ENCODE measurements at places on chromosomes 2 and 18.

DNA sequence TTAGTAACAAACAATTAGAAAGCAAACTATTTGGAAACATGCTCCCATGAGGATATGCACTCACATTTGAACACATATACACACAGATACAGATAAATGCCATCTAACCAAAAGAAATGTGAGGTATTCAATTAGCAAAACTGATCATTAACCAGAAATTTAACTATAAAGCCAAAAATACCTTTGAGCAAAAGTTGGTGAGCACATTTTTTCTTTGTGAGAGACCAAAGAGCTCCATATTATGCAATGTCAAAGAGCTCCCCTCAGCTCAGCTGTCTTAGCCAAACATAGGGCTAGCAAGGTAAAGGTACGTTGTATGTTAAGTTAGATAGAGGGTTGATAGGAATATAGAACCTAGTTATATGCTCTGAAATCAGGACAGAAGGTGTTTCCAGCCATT lies 43.8 kb downstream of the CYBRD1 start:
- DNase-seq = no peak

GRCh38 chr18:23399067-23399466 lies 54.0 kb upstream of the RIOK3 start:
- DNase-seq = no peak

- DNase-seq = no peak
Measured at GRCh38 chr2:60053791-60054190, 499.7 kb downstream of the BCL11A start.

DNA sequence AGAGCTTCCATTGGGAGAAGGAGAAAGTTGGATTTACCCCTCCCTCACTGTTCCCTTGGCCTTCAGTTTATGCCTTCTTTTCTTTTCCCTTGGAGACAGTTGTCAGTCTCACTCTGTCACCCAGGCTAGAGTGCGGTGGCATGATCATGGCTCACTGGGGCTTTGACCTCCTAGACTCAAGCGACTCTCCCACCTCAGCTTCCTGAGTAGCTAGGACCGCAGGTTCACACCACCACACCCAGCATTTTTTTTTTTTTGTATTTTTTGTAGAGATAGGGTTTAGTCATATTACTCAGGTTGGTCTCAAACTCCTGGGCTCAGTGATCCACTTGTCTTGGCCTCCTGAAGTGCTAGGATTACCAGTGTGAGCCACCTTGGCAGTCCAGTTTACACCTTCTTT lies 49.9 kb downstream of the SLC9A4 start:
- DNase-seq = no peak

GRCh38 chr2:70084973-70085710 lies 2.1 kb upstream of the PCBP1 start:
- DNase-seq = no peak

DNA sequence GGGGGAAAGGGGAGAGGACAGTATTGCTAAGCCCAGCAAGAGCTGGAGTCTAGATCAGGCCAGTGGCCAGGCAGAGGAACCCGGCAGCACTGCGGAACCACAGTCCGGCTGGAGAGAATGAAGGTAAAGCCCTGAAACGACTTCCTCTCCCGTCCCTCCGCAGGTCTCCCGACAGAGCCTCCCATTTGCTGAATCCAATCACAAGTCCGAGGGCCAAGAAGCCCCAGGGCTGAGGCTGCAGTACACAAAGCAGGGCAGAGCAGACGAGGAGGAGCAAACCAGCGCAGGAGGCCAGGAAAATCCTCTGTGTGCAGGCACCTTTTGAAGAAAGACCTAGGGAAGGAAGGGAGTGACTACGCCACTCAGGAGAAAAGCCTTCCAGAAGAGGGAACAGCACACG lies 104.4 kb downstream of the OSBPL1A start:
- DNase-seq = no peak

- DNase-seq = no peak
Measured at GRCh38 chr2:79721966-79722365, 209.1 kb downstream of the CTNNA2 start.

DNA sequence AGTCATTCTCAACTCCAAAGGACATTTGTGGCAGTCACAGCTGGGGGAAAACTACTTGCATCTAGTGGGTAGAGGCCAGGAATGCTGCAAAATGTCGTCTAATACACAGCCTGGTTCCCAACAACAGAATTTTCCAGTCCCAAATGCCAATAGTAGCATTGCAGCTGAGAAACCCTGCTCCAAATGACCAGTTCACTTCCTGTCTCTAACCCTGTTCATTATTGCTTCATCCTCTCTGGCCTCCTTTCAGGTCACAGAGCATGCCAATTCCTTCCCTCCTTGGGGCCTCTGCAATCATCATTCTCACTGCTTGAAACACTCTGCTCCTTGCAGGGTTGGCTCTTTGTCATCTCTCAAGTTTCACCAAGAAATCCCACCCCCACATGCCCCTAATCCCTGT lies 139.1 kb downstream of the IRS1 start:
- no peak for DNase-seq

DNA sequence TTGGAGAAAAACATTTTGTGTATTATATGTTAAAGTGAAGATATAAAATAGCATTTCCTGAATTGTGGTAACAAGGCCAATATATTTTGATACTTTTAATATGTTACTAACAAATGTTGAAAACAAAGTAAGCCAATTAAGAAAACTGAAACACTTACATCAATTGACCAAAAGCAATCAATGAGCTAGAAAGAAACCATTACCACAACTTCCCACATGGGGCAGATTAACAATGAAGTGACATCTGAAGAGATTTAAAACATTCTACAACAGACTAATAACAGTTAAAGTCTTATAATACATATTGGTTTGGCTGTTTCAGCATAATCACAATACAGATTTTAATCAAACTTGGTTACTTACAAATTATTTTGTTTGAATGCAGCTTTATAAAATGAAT lies 282.4 kb upstream of the NETO1 start:
- no peak for DNase-seq

- DNase-seq = no peak
Measured at GRCh38 chr18:44036501-44036900, 644.2 kb upstream of the SETBP1 start.

DNA sequence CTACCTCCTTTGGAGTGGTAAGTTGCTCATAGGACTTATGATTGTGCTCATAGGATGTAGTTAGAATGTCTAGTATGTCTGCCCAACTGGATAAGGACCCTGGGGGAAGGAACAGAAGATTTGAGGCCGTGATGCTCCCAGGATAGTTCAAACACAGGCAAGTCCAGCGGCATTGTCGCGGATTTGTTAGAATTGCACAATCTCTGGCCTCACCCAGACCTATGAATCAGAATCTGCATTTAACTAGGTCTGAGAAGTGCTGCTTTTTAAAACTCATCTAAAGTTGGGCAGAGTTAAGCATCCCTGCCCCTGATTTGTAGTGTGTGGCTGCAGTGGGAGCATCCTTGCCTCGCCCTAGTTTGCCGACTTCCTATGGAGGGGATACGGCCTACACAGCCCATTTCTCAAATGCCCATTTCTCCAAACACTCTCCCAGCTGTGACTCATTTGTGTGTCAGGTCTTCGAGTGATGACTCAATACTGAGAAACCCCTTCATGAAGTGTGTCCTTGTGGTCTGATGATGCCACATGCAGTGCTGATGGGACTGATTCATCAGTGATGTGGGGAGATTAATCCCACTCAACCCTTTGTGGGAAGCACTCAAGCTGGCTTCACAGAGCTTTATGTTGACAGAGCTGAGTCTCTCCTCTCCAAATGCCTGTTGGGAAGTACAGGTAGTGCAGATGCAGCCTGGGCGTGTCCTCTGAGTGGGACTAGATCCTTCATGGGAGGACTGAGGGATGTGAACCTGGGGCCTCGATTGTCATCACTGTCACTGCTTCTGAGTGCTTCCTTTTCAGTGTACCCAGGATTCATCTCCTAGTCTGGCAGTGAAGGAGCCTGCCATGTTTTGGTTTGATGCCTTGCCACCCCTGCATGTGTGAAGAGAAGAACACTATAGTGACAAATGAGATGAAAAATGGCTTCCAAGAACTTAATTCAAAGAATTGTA lies 18.7 kb downstream of the SMIM21 start:
- no peak for DNase-seq

DNA sequence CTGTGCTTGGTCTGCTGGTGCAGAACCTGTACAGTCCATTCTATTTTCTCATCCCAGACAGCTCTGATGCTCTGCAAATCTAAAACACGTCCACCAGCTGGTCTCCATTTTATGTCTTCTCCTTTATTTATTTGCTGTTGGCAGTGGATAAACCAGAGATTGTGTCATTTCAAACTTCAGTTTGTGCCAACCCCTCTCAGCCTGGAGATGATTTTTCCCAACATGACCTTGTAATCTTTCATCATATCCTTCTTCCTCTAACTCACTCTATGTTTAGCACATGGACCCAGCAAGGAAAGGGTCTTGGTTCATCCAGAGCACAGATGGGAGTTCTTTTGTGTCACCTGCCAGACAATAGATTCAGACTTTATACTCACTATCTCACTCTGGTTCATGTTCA lies 273.2 kb downstream of the MTX2 start:
- no peak for DNase-seq

GRCh38 chr18:22544626-22545025 lies 126.9 kb upstream of the CTAGE1 start:
- DNase-seq = no peak

DNA sequence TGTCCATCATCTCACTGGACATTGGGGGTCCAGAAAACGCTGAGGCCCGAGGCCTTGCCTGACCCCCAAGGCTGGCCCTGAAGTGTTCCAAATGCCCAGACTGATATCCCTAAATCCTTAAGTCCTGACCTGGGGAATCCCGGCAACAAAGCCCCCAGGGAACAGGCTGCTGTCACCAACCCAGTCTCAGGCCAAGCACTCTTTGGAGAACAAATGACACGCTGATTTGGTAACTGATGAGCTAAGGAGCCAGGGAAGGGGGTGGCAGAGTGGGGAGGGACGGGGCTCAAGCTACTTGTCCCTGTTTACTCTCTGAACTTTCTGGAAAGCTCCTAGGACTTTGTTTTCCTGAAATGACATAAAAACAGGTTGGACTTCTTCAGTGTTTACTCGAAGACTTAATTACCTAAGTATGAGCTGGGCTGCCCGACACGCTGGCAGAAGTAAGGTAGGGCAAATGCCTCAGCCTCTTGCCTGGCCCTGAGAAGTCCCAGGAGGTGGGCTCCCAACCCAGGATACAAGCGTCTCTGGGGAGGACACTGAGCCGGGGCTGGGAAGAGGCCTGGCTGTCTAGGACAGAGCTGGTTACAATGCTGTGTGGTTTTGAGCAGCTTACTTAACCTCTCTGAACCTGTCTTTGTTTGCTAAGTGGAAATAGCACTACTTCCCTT lies 105.5 kb upstream of the GLI2 start:
- DNase-seq = no peak

GRCh38 chr2:124267794-124268193 lies 242.7 kb downstream of the CNTNAP5 start:
- DNase-seq = no peak

DNA sequence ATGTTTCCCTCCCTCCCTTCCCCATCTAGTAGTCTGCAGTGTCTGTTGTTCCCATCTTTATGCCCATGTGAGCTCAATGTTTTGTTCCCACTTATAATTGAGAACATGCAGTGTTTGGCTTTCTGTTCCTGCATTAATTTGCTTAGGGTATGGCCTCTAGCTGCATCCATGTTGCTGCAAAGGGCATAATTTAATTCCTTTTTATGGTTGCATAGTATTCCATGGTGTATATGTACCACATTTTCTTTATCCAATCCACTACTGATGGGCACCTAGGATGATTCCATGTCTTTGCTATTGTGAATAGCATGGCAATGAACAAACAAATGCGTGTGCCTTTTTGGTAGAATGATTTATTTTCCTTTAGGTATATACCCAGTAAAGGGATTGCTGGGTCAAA lies 60.6 kb upstream of the CYP26B1 start:
- no peak for DNase-seq

DNA sequence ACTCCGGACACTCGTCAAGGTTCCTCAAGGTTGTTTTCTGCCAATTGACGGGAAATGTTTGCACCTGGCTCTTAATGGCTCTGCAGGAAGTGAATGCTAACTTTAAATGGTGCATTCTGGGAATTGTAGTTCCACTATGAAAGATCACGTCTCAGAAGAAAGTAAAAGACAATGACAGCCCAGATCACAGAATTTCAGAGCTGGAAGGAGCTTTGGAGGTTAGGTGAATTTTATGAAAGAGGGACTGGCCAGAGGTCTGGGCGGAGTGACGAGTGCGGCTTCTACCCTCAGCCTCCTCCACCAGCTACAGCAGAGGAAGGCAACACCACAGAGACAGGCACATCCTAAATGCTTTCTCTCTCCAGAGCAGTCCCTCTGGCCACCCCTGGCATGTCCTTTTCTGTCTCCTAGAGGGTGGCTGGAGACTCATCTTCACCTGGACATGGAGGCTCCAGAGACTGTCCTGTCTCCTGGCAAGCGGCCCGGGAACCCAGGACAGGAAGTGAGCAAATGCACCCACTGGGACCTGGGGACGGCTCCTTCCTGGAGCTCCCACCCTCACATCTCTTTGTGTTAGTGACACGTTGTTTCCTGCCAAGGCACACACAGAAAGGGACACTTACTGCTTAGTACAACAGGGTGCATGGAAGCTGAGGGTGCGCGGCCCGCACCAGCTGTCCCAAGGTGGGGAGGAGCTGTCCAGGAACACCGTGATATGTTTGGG lies 19.4 kb downstream of the THAP4 start:
- no peak for DNase-seq

GRCh38 chr2:219499058-219499307 lies 292 bp downstream of the GMPPA start:
- DNase-seq = no peak

DNA sequence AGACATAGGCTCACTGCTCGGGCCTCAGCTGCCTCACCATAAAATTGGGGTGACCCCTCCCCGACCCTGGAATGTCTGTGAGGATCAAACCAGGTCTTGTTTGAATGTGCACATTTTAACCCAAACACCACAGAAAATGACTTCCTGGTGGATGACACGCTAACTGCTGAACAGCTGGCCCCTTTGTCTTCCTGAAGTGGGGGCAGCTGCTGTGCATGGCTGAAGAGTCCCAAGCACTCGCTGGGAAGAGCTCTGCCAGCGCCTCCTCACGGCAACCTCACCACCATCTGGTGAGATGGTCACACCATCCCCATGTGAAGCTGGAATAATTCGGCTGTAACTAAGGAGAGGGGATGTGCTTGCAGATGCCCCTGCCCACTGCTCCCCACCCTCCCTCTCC lies 34.0 kb downstream of the AQP12A start:
- DNase-seq = no peak

DNA sequence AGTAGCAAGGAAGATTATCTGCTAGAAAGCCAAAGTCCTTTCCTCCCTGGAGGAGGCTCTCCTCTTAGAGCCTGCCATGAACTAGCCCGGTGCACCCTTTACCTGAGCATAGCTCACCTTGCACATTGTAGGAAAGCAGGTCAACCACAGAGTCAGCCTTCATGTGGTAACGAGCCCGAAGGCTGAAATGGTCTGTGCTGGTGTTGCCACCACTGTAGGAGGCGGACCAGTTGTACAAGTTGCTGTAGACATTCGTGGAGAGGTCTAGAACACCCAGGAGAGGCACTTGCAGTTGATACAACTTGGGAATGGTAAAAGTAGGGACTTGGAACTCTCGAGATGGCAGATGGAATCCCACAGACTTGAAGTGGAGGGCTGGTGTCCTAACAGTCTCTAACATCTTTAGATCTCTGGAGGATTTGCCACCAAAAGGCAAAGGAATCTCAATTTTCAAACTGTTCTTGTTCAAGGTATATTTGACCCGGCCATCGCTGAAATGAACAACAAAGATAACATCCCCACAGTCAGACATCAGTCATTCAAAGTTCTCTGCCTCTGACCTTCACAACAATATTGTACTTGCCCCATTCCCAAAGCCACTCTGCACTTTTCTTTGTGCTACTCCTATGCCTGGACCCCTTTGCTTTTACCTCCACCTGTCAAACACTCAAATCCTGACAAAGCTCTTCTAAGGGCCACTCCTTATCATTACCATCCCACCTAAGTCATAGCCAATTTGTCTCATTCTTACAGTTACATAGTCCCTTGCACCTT lies 30.6 kb downstream of the APOB start:
- no peak for DNase-seq
